ENCODE measurements at places on chromosomes 13 and 19.

DNA sequence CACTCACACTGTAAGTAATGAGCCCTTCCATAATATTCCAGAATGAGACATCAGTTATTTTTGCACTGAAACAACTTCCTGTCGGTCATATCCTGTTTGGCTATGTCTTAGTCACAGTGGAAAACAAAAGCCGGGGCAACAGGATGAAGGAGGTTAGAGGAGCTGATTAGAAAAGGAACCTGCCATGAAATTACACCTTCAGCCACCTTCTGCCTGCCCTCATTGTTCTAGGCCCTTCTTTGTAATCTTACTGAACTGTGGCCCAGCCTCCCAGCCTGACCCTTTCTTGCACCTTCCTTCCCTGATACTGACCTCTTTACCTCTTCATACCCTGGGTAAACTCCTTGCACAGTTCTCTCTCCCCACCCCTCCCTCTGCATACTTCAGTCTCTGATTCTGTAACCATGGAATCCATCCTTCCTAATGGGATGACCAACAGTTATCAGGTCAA lies 67.3 kb downstream of the DOCK9 start:
- DNase-seq = peak; percentile 56

DNA sequence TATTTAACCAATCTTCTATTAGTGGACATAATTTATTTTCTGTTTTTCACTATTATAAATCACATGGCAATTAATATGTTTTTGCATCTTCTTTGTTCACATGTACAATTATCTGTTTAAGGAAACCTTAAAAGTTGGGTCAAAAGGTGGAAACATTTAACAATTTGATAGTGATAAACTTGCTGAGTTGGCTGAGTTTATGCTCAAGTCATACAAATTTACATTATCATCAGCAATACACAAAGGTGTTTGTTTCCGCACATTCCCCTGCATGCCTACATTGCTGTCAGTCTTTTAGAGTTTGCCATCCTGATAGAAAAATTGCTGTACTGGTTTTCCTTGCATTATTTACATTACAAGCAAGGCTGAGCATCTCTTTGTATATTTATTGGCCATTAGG lies 139.5 kb downstream of the KCNRG start:
- DNase-seq = no peak

DNA sequence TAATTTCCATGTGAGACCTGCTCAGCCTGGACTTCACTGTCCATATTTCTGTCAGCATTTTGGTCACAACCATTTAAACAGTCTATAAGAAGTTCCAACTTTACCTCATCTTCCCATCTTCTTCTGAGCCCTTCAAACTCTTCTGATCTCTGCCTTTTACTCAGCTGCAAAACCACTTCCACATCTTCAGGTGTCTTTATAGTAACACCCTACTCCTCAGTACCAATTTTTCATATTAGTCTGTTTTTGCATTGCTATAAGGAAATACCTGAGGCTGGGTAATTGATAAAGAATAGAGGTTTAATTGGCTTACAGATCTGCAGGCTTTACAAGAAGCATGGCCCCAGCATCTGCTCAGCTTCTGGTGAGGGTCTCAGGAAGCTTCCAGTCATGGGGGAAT lies 1648.9 kb upstream of the SLC10A2 start:
- no peak for DNase-seq

- no peak for DNase-seq
Observed at GRCh38 chr19:47230054-47230920, 712 bp downstream of the BBC3 start.

DNA sequence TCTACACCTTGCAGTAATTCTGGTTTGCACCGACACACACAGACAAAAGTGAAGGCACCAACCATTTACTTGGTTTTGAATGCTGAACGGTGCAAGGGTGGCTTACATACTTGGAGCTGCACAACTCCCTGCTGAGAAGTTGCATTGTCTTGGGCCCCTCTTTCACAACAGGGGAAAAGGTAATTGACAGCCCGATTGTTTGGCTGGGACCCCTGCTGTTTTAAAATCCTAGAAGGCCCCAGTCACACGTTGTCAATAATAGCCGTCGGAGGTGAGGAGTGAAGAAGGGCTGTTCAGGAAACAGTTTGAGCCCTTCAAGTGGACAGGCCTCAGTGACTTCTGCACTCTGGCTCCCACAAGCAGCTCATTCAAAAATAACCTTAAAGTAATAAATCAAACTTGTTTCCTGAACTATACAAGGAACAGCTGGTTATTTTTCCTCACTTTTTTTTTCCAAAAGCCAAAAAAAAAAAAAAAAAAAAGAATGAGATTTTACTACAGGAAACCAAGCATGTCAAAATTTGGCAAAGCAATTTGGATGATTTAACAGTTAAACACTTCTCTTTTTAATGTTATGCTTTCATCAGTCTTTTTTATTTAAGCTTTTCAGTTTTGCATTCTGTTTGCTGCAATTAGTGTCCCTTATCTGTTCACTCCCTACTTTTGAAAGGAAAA lies 19.0 kb upstream of the SPRY2 start:
- DNase-seq = no peak

DNA sequence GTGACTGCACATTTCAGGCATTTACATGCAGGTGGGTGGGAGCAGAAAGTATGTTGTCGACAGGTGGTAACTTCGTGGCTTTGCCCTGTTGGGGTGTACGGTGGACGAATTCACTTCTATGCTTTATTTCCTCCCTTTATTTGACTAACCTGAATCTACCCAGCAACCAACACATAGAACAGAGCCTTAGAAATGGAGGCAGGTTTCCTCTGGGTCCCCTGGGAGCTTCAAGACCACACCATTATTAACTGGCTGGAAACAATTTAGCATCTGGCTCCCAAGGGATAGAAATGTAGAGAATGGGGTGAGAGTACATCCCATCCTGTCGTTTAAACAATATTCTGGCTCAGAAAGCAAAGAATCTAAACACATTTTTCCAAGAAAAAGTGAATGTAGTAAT lies 244.4 kb downstream of the DLEU7 start:
- no peak for DNase-seq

GRCh38 chr19:2724148-2724557 lies 3.0 kb upstream of the DIRAS1 start:
- no peak for DNase-seq

DNA sequence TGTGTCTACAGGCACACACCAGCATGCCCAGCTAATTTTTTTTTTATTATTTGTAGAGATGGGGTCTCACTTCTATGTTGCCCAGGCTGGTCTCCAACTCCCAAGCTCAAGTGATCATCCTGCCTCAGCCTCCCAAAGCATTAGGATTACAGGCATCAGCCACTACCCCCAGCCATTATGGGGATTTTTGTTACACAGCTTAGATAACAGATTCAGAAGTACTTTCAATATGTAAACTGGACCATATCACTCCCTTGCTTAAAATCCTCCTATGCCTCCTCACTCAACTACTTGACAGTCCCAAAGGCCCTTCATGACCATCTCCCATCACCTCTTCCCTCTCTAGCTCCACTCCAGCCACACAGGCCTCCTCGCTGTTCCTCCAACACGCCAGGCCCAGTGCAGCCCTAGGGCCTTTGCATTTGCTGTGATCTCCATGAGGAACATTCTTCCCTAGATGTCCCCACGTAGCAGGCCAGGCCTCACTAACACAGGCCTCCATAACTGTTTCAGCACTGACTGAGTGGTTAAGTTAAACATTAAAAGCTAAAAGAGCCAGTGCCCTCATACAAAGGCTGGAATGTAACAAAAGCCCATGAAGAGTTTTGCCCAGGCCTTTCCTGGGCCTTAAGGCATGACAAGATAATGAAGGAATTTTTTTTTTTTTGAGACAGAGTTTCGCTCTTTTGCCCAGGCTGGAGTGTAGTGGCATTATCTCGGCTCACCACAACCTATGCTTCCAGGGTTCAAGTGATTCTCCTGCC lies 2.5 kb downstream of the DOHH start:
- DNase-seq = no peak

- DNase-seq = no peak
Observed at GRCh38 chr13:50539791-50540530, 303.5 kb downstream of the DLEU7 start.

- DNase-seq = no peak
Observed at GRCh38 chr19:47056411-47056810, 8.0 kb upstream of the TMEM160 start.

DNA sequence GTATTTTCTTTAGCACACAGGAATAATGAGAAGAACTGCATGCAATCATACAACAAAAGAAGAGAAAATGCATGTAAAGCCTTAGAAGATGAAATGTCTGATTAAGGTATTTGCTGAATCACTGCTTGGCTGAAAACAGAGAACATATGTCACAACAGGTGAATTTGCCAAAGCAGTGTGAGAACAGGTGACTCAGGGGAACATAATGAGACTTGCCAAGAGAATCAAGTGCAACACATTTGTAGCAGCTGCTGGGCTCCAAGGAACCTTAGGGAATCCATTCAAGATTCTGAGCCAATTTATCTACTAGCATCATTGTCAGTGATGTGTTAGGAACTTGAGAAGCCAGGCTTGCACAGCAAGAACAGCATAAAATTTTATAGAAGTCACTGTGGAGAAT lies 273.1 kb downstream of the PCDH20 start:
- DNase-seq = no peak

DNA sequence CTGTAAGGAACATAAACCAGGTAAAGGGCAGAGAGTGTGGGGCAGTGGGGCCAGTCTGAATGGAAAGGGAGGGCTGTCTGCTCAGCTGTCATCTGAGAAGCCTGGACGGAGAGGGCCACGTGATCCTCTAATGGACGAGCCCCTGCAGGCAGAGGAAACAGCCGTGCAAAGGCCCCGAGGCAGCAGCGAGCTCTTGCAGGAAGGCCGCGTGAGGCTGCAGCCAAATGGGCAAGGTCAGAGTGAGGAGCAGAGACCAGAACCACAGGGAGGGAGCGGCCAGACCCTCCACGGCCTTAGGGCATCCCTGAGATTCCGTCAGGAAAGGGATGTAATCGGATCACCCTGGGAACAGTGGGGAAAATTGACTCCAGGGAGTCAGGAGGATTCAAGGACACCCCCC lies 4.4 kb downstream of the LILRB4 start:
- no peak for DNase-seq

DNA sequence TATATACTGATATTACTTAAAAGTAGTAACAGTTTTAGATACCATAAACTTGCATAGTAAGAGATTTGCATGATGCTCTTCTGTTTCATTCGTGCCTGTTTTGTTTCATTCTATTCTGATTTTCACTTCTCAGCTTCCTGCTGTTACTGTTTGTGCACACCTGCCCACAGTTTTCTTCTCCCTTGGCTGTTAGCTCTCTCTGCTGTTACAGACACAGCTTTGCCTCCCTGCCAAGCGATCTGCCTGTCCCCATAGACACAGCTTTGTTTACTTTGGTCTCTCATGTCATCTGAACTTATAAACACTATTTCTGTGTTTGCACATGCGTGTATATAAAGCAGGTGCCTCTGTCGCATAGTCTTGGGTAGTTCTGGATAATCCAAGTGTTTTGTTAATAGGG lies 21.4 kb upstream of the UPF3A start:
- no peak for DNase-seq

- no peak for DNase-seq
Observed at GRCh38 chr19:54021363-54021762, 29.9 kb downstream of the CACNG6 start.

DNA sequence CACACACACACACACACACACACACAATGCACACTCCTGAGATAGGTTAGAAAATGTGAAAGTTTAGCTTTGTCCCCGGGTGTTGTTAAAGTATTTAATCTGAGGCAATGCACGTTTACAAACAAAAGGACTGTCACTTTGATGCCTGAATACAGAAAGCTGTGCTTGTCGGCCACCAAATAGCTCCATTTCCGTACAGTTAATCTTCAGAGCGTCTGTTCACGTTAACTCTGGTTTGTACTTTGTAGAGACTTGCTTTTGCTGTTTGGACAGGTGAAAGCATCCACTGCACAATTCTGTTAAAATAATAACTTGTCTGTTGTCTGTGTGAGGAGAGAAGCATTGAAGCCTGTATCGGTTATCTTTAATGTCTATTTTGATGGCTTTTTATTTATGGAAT lies 267.8 kb downstream of the FGF9 start:
- DNase-seq = no peak

DNA sequence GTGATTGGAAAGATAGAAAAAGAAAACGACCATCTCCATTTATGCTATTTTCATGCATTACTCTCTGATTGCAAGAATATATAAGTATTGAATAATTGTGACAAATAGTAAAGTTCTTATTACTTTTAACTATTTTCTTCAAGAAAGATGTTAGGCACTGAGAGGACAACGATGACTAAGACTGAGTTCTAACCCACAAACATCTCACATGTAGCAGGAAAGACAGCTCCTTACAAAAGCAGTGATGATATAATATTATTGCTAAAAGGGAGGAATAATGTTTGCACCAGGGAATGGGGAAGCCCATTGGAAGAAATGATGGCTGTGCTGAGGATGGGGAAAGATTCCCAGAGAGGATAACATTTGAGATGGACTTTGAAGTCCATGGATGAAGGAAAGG lies 22.6 kb downstream of the RXFP2 start:
- DNase-seq = no peak

DNA sequence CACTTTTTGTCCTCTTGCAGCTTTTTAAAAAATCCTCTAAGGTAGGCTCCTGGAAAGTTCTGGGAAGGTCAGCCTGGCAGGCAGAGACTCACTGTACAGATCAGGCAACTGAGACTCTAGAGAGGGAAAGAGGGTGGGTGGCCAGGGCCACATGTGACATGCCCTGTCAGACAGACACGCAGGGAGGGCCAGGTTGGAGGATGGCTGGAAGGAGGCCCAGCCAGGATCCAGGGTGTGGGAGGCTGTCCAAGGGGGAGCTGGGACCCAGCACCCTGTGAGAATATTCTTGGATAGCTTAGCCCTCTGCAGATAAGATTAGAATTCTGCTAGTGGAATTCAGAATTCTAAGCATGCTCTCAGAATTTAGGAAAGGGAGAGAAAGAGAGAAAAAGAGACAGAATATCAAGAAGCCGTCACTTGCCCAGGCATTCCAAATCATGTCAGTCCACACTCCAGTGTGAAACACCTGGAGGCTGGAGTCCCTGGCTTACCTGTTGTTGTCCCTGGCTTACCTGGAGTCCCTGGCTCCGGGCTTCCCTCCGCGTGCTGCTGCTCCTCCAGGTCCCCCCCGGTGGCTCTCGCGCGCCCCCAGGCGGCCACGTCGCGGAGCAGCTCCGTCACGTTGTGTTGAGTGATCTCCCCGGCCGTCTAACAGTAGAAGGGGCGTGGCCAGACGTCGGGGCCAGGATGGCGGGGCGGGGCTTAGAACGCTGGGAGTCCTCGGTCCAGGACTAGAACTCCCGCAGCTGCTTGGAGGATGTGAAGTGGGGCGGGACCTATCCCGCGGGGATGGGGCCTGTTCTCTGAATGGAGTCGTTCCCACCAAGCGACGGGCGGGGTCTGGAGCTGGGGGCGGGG lies 2.8 kb upstream of the TNNI3 start:
- DNase-seq = peak; percentile 99
